ENCODE measurements at places on chromosomes 13 and 19. TPM values are rescaled to one million over a fixed set of nuclear protein-coding genes. Genes with fewer than 3 reads are reported as not detected.

Gene KLC3
- not detected for polyA plus RNA-seq

Gene CD33
- not detected for polyA plus RNA-seq

Gene POSTN
- polyA plus RNA-seq, result not detected

Gene SOHLH2
- polyA plus RNA-seq, result 0.63 TPM

Gene PROSER1
- 6.6 TPM for polyA plus RNA-seq

Gene KIR3DL1
- not detected for polyA plus RNA-seq

Gene KLF5
- polyA plus RNA-seq, result 5.7 TPM

Gene PDE4A
- polyA plus RNA-seq, result 2.5 TPM

Gene TTC9B
- polyA plus RNA-seq, result 14.9 TPM

Gene IL11
- not detected for polyA plus RNA-seq

Gene PCSK4
- not detected for polyA plus RNA-seq

Gene LIM2
- polyA plus RNA-seq, result not detected

Gene MISP3
- 6.2 TPM for polyA plus RNA-seq

Gene TEX29
- polyA plus RNA-seq, result not detected
